ENCODE measurements at places on chromosomes 13 and 19.

GRCh38 chr19:3129112-3129511, 6.7 kb upstream of the GNA15 start:
- peak; percentile 50 for DNase-seq

DNA sequence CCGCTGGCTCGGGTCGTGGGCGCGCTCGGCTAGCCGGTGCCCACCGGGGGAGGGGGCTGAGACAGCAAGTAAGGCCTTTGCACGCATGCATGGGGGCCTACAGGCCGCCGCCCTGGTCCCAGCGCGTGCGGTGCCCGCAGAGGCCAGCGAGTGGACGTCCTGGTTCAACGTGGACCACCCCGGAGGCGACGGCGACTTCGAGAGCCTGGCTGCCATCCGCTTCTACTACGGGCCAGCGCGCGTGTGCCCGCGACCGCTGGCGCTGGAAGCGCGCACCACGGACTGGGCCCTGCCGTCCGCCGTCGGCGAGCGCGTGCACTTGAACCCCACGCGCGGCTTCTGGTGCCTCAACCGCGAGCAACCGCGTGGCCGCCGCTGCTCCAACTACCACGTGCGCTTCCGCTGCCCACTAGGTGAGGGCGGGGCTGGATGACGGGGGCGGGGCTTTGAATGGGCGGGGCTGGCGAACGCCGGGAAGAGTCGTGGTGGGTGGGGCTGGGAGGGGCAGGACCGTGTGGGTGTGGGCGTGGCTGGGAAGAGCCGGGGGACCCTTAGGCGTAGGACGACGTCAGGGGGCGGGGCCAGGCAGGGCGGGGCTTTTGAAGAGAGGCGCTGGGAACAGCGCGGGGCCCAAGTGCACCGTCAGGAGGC, 2.1 kb downstream of the CILP2 start:
- peak; percentile 56 for DNase-seq

- no peak for DNase-seq
Observed at GRCh38 chr19:38596057-38596981, 21.4 kb downstream of the MAP4K1 start.

GRCh38 chr19:15161028-15161984, 39.5 kb downstream of the NOTCH3 start:
- DNase-seq = peak; percentile 13

DNA sequence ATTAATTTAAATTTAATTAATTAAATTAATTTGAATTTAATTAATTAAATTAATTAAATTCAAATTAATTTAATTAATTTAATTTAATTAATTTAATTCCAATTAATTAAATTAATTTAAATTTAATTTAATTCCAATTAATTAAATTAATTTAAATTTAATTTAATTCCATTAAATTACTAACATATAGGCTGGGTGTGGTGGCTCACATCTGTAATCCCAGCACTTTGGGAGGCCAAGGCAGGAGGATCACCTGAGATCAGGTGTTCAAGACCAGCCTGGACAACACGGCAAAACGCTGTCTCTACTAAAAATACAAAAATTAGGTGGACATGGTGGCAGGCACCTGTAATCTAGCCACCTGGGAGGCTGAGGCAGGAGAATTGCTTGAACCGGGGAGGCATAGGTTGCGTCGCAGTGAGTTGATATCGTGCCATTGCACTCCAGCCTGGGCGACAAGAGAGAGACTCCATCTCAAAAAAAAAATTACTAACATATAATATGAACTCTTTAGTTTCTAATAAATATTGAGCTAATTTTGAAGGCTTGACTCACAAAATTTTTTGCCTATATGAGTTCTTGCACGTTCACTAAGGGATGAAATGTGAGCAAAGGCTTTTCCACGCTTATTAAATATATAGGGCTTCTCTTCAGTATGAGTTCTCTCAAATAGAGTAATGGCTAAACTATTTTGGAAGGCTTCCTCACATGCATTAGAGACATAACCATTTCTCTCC, 9.0 kb upstream of the USP29 start:
- no peak for DNase-seq

DNA sequence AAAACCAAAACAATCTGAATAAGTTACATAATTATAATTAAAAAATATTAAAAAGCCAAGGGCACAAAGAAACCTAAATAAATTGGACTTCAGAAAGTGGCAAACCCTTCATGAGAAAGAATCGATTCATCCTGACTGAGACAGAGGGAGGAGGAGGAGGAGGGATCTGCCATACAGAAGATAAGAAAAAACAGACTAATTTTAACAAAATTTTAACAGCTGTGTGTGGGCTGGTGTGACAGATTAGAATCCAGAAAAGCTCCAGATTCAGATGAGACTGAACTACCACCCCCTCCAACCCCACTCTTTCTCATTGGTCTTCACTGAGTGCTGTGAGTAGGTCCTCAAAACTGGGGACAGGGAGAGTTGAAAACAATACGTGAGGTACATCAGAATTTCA, 111.5 kb upstream of the HTR2A start:
- DNase-seq = no peak

DNA sequence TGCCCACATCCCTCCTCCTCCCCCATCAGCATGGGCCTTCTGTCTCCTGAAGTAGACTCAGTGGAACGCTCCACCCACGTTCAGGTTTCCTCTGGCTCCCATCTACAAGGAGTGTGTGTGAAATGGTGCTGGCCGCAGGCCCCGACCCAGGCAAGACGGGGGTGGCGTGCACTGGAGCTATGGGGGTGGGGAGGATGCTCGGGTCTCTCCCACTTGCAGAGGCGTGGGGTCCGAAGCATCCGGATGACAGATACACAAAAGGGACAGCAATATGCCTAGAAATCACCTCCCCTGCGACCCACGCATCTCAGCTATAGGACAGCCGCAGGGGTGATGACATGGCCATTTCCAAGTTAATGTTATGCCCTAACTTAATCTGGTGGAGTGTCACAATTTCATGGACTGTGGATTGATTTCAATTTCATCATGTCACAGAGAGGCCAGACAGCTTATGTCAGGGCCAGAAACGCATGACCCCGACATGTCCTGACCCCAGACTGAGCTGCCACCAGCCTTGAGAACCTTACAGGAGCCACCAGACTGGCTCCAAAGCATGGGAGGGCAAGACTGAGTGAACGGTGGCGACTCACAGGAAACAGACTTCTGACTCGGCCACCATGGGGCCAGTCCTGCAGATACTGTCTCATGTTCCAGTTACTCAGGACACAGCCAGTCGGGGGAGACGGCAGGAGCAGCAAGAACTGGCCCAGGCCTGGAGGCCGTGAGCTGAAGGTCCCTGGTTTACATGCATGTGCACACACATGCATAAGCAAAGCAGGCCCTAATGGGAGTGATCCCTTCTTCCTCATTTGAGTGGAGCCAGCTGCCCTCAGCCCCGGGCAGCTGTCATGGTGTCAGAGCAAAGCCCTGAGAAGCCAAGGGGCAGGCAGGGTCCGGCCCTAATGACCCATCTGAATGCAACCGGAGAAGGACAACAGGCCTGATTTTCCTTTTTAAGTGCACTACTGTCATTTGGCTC, 82.2 kb downstream of the SLC7A1 start:
- no peak for DNase-seq

DNA sequence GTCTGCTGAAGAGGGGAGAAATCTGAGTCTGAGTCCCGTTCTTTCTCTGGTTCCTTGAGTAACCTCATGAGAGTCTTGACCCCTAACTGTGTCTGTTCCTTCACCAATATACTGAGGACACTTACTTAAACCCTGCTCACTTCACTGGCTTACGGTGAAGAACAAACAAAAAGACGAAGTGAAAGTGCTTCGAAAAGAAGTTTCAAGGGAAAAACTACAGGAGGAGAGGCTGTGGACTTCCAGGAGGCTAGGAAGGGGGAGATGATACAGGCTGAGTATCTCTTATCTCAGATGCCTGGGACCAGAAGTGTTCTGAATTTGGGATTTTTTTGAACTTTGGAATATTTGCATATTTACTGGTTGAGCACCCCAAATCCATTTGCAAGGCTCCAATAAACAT, 6.1 kb downstream of the SMG9 start:
- no peak for DNase-seq

- no peak for DNase-seq
Observed at GRCh38 chr13:41645331-41645730, 188.0 kb downstream of the RGCC start.

DNA sequence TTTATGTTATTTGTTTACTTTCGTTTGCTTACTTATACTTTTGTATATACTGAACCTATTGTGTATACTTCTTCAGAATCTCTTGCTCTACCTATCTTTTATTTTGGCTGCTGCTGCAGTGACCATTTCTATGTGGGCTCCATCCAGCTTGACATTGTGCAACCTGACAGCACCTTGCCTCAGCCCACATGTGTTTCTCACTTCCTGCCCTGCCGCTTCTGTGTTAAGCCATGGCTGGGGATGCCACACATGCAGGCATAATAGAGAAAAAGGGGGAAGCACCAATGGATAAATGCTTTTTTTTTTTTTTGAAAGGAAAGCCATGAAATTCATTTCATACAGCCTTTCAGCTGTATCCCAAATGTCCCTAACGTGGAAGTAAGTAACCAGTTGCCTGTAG, 147.6 kb downstream of the RBM26 start:
- no peak for DNase-seq

Measured in CD4-positive, alpha-beta T cell treated with Interleukin-15 for 4 hours (primary cell).